ENCODE measurements at places on chromosomes 6 and 20.

- DNase-seq: no peak
Measured at GRCh38 chr6:41659935-41660334, 21.7 kb downstream of the MDFI start.

DNA sequence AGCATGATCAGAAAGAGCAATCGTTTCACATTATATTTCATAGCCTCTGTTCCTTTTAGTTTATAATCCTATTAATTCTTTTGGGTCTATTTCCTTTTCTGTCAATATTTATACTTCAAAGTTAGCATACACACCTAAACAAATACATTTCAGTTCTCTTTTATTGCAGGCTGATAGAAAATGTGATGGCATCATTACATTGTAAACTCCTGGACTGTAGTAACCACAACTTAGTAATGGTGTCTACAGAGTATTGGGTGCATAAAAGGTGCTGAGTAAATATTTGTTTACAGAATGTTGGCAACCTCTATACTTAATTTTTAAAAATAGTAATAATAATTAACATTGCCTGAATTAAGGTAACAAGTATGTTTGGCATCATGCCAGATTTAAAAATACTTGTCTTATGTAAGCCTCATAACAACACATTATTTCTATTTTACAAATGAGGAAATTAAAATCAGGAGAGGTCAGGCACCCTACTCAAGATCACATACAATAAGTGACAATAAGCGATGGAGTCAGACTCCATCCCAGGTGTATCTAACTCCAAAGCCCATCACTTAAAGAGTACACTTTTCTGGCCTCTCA is 195.0 kb downstream of the UBE3D start:
- no peak for DNase-seq

- DNase-seq: no peak
Measured at GRCh38 chr20:62753626-62754025, 42.6 kb upstream of the MRGBP start.

DNA sequence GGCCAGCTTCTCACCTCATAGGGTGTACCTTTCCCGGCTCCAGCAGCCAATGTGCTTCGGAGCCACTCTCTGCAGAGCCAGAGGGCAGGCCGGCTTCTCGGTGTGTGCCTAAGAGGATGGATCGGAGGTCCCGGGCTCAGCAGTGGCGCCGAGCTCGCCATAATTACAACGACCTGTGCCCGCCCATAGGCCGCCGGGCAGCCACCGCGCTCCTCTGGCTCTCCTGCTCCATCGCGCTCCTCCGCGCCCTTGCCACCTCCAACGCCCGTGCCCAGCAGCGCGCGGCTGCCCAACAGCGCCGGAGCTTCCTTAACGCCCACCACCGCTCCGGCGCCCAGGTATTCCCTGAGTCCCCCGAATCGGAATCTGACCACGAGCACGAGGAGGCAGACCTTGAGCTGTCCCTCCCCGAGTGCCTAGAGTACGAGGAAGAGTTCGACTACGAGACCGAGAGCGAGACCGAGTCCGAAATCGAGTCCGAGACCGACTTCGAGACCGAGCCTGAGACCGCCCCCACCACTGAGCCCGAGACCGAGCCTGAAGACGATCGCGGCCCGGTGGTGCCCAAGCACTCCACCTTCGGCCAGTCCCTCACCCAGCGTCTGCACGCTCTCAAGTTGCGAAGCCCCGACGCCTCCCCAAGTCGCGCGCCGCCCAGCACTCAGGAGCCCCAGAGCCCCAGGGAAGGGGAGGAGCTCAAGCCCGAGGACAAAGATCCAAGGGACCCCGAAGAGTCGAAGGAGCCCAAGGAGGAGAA is 10.5 kb downstream of the GNAS-AS1 start:
- DNase-seq: no peak

DNA sequence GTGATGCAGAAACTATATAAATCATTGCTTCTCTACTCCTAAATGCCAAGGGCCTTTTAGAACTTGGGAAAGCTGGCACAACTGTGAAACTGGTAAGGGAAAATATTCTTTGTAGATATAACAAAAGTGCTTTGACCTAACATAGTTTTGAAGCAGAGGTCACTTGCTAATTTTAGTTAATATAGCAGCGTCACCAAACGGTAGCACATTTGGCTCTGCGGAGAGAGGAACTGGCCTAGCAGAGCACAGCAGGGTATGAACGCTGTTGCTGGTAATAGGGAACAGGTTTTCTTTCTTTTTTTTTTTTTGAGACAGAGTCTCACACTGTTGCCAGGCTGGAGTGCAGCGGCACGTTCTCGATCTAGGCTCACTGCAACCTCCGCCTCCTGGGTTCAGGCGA is 67.4 kb downstream of the ECT2L start:
- DNase-seq: no peak

DNA sequence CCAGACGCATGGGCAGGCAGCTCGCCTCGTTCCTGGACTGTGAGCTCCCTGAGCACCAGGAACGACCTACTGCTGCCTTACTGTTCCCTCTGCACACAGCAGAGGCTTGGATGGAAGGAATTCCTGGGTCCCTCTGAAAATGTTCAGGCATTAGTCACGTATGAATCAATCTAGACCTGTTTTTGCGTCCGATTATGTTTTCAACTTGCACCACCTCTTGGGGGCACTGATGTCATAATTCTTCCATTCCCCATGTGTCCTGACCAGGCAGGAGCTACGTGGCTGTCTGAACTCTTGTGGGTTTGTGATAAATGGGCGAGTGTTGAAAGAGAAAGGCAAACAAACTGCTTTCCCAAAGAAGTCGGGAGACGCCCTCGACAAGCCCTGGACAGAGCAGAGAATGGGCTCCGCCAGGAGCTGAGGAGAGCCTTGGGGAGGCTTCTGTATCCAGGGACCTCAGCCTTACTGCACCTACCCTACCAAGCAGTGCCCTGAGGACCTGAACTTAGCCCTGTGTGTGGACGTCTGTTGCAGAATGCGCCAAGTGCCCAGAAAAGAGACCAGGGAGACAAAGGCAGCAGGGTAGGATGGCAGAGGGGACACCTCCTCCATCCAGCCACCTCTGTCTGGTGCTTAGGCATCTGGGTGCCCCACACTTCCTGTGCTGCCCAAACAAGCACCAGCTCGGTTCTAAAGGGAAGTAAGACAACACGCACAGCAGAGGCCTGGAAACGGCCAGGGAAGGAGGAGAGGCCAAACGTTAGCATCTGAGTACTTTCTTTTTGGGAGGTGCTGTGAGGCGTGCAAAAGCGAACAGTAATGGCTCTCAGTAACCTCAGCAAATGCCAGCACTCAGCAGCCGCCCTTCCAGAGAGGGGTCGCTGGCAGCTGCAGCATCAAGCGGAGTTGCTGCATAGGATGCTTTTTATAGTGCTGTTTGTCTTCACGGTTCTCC is 124.2 kb downstream of the LY86 start:
- DNase-seq: peak; percentile 34

DNA sequence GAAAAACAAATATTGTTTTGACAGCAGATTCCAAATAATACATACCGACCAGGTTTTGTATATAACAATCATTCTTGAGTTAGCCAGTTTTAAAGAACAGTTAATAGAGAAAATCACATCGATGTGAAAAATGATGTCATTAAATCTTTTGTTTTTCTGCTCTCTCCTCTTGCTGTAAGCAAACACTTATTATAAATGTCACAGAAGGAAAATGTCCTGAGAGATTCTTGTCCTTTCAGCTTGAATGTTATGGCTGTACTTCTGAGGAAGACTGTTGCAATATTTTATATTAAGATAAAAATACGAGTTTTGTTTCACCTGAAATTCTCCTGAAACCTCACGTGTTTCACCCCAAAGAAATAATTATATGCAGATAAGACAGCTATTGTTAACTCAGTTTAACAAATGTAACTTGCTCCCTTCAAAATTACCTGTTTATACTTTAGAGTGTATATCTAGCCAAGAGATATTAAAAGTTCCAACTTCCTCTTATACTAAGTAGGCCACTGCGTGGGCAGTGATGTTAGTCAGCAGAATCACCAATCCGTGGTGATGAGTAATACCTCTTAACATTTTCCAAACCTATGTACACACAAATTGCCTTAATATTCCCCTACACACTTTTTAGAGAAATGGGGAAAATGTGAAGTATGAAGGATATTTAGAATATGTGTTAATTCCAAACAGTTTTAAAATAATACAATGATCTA is 1111.4 kb upstream of the CITED2 start:
- no peak for DNase-seq

GRCh38 chr20:49888212-49889000 is 26.9 kb downstream of the SPATA2 start:
- peak; percentile 84 for DNase-seq

DNA sequence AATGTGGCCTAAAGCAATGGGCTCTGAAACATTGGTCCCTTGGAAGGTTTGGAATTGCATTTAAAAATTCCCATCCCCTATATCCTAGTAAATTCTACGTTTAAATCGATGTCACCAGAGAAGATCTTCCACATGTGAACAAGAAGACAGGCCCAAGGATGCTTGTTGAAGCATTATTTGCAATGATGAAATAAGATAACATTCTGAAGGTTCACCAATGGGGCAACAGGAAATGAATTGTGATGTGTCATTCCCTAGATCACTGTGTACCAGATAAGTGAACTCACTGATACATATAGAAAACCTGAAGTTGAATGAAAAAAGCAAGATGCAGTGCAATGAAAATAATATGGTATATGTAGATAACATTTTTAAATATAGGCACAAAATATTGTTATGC is 464.3 kb upstream of the BTBD3 start:
- DNase-seq: no peak

GRCh38 chr6:152783217-152783878 is 32.8 kb downstream of the VIP start:
- DNase-seq: no peak

- no peak for DNase-seq
Measured at GRCh38 chr6:166673309-166673708, 46.3 kb upstream of the RPS6KA2 start.

GRCh38 chr6:52610745-52611355 is 34.0 kb upstream of the TRAM2 start:
- DNase-seq: no peak

DNA sequence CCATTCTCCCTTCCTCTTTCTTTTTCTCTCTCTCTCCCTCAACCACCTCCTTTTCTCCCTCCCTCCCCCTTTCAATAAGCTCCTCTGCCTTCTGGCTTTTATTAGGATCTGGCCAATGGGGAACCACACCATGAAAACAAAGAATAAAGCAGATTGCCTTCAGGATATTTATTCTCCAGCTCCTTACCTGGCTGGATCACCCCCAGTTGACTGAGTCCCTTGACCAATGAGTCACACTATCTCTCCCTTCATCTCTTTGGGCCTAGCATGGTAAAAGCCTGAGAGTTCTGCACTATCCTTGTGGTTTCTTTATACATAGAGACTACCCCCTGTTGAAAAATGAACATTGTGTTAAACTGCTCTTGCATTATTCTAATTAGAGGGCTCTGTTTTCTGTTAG is 476.8 kb downstream of the EPHA7 start:
- no peak for DNase-seq

DNA sequence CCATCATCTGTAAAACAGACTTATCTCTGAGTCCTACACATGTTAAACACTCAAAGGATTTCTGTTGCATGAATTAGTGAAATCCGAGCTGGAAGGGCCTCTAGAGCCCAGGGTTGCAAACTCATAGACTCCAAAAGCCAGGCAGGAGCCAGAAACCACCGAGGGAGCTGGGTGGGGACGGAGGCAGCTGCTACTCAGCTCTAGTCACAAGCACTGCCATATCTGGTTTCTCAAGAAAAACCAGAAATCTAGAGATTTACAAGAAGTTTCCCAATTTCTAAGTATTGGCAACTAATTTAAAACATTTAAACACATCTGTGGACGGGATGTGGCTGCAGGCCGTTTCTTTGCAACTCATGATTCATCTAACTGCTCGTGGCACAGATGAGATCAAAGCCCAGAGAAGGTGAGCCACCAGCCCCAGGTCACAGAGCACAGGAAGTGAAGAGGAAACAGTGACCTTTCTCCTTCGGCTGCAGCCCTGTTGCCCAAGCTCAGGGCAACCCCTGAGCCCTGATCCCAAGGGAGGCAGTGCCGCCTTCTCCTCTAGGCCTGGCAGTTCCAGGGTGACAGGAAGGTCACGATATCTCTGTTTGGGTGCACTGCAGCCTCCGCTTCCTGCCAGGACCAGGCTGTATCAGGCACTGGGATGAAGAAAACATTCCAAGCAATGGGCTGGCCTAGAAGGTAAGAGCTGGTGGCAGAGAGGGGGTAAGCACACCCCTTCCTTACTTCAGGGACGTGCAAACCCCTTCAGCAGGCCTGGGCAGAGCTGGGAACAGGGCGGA is 26.4 kb upstream of the PTGIS start:
- DNase-seq: no peak

DNA sequence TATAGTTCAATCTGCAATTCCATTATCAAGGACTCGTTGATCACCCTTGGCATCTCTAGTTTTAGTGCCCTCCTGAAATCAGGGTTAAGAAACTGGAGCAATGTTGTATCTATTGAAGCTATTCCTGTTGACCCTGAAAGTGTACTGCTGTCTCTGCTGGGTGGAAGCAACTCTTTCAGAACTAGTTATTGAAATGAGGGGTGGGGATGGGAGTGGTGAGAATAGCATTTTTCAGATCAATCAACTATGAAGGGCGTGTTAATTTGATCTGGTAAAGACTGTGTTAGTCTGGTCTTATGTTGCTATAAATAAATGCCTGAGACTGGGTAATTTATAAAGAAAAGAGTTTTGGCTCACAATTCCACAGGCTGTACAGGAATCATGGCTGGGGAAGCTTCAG is 152.5 kb upstream of the BMP5 start:
- DNase-seq: no peak

DNA sequence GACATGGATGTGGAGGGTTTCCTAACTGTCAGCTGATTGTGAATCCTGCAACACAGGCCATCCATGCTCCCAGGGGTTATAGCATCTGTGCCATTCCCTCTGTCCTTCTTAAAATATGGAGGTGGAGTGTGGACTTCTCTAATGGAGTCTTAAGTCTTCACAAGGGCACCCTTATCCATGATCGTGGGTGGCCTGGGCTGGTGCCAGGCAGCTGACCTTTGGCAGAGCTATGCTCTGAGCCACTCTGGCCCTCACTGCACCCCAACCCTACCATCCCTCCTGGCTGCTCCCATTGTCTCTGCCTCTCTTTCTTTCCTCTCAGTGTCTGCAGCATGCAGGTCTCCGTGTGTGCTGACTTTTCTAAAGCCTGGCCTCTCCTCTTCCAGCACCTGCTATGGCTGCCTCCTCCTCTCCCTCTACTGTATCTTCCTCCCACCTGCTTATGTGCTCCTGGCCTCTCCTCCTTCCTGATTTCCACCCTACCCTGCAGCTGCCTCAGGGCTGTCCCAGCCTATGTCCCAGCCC is 11.2 kb upstream of the PCMTD2 start:
- DNase-seq: no peak

DNA sequence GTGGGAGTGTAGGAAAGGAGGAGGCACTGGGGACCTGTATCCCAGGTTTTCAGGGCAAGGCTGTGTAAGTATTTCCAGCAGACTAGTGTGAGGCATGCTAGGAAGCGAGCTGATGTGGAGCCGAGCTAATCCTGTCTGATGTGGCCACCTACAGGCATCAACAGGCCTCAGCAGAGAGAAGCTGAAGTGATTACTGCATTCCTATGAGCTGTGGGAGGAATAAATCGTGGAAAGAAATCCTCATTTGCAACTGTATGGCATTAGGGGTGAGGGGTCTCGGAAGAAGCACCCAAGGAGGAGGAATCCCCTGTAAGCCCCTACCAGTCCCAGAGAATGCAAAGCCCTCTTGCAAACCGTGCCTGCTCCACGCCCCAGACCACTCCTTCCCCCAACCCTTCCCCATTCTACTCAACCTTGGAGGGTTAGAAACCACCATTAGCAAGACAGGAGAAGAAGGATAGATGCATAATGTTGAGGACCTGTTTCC is 41.6 kb downstream of the C6orf15 start:
- no peak for DNase-seq
